Stimulated activated CD4-positive, alpha-beta T cell treated with anti-CD3 and anti-CD28 coated beads, TNF-alpha, amount 100 ng/mL, for 48 hours (primary cell): ENCODE measurements at places on chromosomes 3 and 15.

DNA sequence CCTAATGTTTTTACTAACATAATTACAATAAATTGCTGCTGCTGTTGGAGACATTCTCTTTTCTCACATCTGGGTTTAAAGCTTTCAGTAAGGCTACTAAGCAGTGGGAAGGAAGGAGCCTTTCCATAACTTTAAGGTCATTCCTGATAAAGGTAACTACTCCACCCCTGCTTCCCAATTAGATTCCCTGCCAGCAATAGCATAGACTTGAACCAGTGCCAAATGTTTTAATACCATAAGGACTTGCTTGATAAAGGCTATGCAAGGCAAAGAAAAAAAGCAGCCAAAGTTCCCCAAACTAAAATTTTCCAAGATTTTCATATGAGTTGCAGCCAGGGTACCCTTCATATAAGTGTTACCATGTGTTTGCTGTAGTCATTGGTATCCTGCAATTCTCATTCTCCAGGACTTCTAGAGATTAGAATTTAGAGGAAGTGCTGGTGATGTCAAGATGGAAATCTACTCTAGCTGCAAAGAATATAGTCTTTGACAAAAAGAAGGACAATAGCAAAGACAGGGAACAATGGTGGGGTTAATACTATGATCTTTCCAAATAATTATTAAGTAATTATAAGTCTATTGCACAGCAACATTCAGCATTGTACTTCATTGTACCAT, 106.1 kb downstream of the FILIP1L start:
- DNase-seq = no peak

GRCh38 chr15:68699124-68699880, 120.5 kb downstream of the CORO2B start:
- no peak for DNase-seq

DNA sequence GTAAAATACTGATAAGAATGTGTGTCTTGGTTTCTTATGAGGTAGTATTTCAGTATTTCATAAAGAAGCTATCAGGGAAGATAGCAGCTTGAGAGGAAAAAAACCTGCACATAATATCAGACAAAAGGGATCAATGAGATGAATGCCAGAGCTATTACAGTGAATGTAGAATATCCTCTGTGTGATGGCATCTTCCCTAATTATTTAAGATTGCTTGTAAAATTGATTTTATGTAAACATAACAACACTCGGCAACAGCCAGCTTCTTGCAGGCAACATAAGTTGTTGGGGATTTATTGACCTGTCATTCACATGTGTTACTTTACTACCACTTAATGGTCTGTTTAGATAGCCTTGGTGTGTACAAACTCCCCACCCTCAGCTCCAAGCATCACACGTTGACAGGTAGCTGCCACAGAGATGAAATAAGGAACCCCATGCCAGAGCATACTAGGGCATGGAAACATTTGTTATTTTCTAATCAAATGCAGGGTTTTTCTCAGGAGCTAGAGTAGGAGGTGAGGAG, 49.2 kb upstream of the RARB start:
- no peak for DNase-seq

DNA sequence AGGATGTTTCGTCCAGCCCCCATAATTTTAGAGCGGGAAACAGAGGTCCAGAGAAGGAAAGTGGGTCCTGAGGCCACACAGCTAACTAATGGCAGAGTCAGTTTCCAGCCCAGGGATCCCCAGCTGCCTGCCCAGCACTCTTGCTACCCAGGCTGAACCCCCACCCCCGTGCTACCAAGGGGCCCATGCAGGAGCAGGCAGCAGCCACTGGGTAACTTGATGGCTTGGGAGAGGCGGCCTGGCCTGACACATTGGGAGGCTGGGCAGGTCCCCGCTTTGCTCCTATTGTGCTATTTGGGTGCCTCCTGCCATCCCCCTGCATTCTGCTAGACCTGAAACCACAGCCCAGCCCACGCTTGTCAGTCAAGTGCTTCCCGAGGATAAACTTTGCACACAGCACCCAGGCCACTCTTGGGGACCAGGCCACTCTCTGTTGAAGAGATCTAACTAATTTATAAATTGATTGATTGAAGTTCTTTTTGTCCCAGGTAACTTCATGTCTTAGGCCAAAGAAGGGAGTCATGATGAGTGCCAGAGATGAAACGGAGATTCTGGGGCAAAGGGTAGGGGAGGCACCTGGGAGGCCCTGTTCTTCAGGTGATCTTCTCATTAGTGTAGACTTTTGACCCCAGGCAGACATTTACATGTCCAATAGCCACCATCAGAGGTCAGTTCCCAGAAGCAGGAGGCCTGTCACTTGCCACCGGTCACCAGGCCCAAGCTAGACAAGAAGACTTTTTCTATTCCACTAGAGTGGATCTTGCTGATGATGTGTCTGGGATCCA, 7.0 kb downstream of the PAK6 start:
- no peak for DNase-seq

DNA sequence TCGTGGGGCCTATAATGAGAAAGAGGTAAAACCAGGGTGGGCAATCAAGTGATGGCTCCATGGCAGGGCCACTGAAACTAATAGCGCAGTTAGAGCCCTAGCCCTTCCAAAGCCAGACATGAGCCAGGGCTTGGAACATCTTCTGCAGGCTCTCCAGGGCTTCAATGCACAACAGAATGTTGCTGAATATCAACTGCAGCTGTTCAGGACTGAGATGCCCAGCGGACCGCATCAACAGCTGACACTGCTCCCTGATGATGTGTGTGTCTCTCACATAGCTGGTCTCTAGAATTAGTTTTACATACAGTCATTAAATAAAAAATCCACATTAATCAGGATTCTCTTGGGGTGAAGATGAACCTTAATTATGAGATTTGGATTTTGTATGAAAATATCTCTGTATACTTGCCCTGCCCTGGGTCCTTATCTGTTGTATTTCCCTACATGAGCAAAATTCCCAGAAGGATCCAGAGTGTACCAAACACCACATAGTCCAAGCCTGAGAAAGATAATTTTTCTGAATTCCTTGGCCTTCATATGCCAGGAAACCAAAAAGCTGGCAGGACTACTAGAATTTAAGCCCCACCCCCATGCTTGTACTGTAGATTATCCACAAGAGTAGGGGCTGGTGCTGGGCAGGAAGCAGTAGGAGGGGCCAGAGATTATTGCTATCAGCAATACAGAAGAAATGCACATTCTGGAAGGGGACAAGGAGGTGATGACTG, 7.7 kb upstream of the GOLGB1 start:
- DNase-seq = no peak

DNA sequence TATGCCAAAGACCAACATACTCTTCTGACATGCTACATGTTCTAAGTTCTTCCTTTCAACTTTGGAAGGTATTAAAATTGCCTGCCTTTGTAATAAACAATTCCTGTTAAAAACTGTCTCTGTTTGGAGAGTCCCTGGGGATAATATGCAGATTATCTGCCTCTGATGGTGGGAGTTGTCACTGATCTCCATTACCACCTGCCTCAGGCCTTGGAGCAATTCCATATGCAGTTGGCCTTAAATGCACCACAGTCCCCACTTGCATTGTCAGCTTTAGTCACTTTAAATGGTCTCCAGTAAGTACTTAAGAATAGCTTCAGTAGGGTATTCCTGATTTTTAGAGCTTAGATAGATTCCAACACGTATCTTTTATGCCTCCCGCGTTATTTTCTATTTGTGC, 121.1 kb upstream of the GOLIM4 start:
- DNase-seq = no peak
